Inflammatory macrophage treated with lipopolysaccharide for 4 hours (primary cell): ENCODE measurements at places on chromosomes 6 and 20.

DNA sequence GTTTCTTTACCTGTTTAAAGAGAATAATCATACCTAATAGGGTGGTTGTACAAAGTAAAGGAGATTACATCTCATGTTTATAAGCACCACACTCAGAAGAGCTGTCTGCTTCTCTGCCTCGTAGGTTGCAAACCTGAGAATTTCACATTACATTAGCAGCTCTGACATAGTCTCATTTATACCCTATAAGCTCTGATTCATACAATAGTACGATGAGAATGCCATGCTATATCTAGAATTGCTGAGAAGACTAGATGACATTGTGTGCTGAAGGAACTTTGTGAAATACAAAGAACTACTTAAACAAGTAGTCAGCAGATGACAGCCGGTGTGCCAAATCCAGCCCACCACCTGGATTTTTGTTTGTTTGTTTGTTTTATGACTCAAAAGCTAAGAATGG, 121.2 kb downstream of the ADAT2 start:
- DNase-seq, result no peak

GRCh38 chr6:25998379-25998778, 35.8 kb downstream of the TRIM38 start:
- DNase-seq, result no peak

- peak; percentile 100 for DNase-seq
Observed at GRCh38 chr6:11770546-11771466, 7.8 kb downstream of the ADTRP start.

GRCh38 chr6:135161411-135162395, 19.4 kb upstream of the MYB start:
- no peak for DNase-seq

GRCh38 chr20:36542516-36543183, 1.3 kb downstream of the MYL9 start:
- no peak for DNase-seq

- DNase-seq, result peak; percentile 51
Observed at GRCh38 chr6:83592770-83593394, 80.5 kb downstream of the PRSS35 start.

DNA sequence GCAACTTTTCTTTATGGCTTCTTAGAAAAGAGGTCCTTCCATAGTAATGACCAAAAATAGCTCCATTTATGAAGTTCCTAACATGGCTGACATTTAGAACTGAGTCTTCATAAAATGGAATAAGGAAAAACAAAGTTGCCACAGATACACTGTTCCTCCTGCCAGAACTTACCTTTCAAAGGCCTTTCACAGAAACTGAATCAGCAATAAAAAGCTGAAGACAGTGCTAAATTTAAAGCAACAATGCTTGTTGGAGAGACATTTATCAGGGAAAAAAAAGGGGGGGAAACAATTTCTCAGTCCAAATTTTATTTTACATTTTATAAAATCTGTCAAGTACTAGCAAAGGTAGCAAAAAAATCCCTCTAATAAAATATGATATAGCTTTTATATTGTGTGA, 17.3 kb downstream of the DEK start:
- no peak for DNase-seq

GRCh38 chr20:23021541-23021940, 13.6 kb upstream of the SSTR4 start:
- DNase-seq, result no peak

- no peak for DNase-seq
Observed at GRCh38 chr6:111680015-111680712, 74.5 kb upstream of the TRAF3IP2 start.

- DNase-seq, result no peak
Observed at GRCh38 chr20:48983423-48984400, 62.2 kb downstream of the ARFGEF2 start.

DNA sequence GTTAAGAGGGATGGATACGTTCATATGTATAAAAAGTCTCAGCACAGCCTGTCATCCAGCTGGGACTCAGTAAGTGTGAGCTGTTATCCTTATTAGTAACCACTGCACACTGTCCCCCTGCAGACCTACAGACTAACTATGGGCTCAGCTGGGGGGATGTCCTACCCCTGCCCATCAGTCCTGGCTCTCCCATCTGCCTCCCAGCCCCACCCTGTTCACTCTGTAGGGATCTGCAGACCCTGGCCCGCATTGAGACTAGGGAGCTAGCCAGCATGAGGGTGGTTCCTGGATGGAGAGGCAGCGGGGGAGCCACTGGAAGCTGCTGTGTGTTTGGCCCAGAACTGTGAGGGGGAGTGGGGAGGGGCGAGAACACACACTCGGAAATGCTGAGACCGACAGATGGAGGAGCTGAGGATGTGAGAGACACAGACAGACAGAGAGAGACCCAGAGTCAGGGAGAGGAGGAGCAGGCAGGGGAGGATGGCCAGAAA, 17.1 kb downstream of the XKR7 start:
- DNase-seq, result no peak

- no peak for DNase-seq
Observed at GRCh38 chr6:4678506-4679300, 97.5 kb upstream of the CDYL start.

- no peak for DNase-seq
Observed at GRCh38 chr6:120304223-120304622, 954.7 kb upstream of the MAN1A1 start.

DNA sequence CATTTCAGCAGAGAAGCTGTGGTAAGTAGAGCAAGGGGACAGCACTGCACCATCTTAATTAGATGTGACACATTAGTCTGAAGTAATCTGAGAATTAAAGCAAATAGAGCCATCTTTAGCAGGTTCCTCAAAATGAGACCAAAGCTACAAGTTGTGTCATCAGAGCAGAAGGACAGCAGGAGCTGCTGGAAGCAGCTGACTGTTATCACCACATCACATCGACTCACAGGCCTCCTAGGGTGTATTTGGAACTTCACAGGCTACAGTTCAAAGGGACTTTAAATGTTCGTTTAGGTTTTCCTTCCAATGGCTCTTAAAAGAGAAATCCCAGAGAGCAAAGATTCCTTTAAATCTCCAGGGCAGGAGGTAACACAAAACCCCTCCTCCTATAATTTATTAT, 69.5 kb downstream of the LCA5 start:
- peak; percentile 52 for DNase-seq

- peak; percentile 9 for DNase-seq
Observed at GRCh38 chr6:106511288-106512047, 117.8 kb downstream of the RTN4IP1 start.

DNA sequence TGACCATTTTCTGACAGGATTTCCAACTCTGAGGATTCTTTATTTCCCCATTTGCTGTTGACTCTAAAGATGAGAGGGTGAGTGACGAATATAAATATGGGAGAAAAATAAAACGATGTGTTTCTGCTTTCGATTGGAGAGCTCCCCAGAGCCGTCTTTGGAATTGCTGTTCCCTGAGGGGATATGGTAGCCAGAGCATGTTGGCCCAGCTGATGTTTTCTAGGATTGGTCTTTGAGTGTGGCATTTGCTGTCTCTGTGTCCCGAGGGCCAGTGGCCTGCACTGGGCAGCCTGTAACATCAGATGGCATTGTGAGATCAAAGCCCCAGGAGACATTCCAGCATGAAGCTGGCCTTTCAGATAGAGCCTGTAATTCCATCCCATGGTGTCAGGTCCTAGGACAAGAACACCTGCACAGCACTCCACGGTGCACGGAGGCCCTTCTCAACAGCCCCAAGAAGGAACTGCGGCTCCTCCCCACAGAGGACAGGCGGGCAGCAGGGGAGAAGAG, 26.7 kb downstream of the PKIG start:
- DNase-seq, result no peak

- DNase-seq, result no peak
Observed at GRCh38 chr20:55174635-55175034, 699.2 kb downstream of the DOK5 start.

- DNase-seq, result peak; percentile 78
Observed at GRCh38 chr6:31497531-31498476, at the start of gene MICB. TSS of gene MICB (plus strand) at chr6:31498145. CDS start at chr6:31498194, 49 bp downstream.

DNA sequence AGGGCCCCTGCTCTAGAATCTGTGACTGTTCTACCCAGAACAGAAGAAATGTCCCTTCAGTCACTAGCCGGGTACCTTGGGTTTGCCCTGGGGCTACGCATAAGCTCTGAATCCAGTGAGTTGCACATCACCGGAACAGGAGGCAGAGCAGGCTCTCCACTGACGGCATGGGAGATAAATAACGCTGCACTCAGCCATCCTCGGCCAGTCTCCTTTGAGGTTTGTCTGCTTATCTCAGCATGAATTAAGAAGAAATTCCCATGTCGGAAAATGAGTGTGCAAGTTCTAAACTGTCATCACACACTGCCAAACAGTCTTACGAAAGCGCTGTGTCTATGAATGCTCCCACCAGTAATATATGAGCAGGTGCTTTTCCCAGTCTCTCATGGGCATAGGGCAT, 90.8 kb downstream of the FAM50B start:
- peak; percentile 8 for DNase-seq

- no peak for DNase-seq
Observed at GRCh38 chr6:40376113-40376650, 211.0 kb downstream of the LRFN2 start.

GRCh38 chr6:120173250-120173649, 823.7 kb upstream of the MAN1A1 start:
- no peak for DNase-seq

- DNase-seq, result no peak
Observed at GRCh38 chr6:56580271-56580670, 62.4 kb downstream of the DST start.

DNA sequence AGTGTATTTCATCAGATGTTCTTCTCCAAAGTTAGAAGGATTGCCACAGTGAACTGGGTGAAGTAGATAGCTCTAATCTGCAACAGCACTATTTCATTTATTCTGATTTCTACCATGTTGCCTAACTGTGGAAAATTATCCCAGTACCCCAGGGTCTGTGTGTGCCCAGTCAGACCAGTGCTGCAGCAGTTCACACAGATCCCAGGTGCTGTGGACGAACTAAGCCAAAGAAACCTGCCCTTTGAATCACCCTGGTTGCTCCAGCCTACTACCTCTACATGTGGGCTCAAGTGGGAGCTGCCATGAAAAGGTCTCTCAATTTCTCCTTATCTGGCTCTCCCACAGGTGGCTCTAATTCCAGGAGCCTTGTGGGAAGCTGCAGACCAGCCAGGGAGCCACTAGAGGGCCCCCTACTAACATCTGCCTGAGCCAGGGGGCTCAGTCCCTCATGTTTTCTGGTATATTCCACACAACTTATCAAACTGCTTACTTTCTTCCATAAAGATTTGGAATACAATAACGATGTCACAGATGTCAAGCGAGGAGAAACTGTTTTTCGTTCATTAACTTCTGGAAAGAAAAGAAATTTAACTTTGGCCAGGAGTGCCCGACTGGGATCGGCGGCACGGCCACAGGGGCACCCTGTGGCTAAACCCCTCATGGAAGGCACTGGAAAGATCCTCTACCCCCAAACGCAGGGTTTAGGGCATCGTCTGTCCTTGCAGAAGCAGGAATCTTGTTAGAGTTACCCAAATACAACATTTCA, 31.6 kb upstream of the LY86 start:
- DNase-seq, result peak; percentile 87

- peak; percentile 54 for DNase-seq
Observed at GRCh38 chr6:75855052-75855451, 106.0 kb downstream of the MYO6 start.

- DNase-seq, result peak; percentile 10
Observed at GRCh38 chr20:43583982-43584432, 6.7 kb upstream of the IFT52 start.

GRCh38 chr6:154466139-154466538, 44.3 kb downstream of the CNKSR3 start:
- no peak for DNase-seq

DNA sequence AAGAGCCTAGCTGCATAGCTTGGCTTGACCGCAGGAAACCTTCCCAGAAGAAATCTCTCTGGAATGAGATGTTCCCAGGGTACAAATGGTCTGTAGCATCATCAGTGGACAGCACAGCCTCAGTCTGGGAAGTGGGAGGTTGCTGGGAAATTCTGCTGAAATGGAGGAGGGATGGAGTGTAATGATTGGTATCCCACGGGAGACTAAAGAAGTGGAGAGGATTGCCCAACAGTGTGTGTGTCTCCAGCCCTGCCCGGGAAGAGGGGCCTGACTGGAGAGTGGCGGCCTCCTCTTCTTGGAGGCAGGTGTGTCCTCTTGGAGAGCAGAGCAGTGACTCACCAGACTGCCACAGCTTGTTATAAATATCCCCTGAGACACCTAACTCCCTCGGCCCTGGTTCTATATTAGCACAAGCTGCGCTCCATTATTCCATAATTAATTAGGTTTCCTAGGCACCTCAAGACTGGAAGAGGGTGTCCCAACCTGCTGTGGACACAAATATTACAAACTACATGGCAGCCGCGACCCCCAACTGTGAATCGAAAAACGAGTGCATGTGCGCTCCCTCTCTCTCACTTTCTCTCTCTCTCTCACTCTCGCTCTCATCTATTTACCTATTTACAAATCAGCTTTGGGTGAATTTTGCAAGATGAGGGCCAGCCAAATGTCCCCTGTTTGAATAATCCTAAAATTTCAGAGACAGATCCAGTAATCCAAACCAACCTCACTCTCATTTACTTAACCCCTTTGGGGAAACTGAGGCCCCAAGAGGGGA, 68.8 kb downstream of the FGD2 start:
- no peak for DNase-seq

- DNase-seq, result no peak
Observed at GRCh38 chr6:36605560-36606391, 11.6 kb downstream of the SRSF3 start.

GRCh38 chr6:3825851-3826581, 23.2 kb upstream of the FAM50B start:
- no peak for DNase-seq

- no peak for DNase-seq
Observed at GRCh38 chr6:90167514-90168379, 128.9 kb downstream of the BACH2 start.
